ENCODE measurements at places on chromosomes 7 and 10.

GRCh38 chr10:86219271-86219670 is 147.3 kb downstream of the GRID1 start:
- no peak for DNase-seq

DNA sequence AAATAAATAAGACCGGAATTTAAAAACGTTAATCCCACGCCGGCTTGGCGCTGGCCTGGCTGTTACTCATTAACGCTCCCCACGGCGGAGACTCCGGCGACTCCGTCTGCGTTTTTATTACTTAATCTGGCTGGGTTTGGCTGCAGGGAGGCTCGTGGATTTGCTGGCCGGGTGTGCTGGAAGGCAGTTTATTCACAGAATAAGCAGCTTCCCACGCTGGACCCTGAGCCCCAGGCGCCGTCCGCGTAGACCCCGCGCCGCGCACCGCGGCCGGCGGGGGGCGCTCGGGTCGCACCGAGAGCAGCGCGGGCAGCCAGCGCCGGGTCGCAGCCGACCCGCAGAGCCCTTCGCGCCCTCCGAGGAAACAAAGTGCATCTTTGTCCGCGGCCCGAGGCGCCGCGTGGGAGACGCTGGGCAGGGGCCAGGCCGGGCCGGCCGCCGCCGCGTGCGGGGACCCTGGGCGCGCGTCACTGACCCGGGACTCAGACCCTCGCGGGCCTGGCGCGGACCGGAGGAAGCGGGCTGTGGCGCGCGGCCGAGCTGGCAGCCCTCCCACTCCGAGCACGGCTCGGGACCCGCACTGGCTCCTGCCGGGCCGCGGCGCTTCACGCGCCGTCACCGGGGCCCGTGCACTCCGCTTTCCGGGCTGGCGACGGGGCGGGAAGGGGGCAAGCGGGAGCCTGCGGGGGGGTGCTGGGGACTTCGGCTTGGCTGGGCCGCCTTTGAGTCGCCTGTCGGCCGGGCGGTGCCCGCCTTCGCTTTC is 587 bp upstream of the GRK5 start:
- peak; percentile 43 for DNase-seq

DNA sequence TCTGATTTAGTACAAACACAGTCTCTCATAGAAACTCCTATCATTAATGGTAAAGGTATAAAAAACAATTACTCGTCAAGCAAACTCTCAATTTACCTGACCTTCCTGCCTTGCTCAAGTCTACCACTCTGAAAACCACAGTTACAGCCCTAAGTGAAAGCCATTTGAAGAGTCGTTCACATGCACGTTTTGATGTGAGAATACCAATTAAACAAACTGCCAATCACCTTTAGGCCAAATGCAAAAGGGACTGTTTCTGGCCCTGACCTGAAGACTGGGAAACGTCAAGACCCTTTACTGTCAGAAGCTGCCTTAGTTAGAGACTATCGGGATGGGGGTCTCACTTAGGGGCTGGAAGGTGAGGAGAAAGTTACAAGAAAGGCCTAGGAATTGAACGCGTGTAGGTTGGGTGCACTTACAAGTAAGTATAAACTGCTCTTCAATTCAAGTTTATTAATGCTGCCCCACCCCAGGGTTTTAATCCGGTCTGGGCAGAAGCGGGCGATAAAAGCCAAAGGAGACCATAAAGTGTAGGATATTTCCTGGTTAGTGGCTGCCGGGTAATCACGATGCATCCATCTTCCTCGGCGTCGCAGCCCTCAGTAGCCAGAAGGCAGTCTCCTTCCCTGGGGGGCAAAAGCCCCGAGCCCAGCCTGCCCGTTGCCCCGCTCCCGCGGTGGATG is 935 bp downstream of the TM9SF3 start:
- peak; percentile 28 for DNase-seq

- no peak for DNase-seq
Observed at GRCh38 chr7:136033413-136034031, 56.4 kb upstream of the MTPN start.

GRCh38 chr7:140673063-140673773 is 473 bp downstream of the ADCK2 start:
- DNase-seq: peak; percentile 23

DNA sequence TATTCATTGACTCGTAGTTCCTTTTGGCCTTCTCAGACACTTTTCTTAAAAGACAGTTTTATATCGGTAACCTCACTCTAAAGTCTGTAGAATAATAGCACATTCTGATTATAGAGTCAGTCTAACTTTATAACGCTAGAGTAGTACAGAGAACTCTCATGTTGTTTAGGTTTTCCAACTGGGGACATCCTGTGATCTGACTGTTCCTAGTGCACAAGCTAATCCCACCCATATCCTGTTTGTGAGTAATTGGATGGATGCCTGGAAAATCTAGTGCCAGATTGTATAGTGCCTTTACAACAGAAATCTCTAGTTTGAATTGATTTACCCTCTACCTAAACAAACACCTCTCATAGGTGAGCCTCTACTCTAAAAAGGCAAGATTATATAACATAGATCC is 107.4 kb downstream of the ZEB1 start:
- DNase-seq: no peak

DNA sequence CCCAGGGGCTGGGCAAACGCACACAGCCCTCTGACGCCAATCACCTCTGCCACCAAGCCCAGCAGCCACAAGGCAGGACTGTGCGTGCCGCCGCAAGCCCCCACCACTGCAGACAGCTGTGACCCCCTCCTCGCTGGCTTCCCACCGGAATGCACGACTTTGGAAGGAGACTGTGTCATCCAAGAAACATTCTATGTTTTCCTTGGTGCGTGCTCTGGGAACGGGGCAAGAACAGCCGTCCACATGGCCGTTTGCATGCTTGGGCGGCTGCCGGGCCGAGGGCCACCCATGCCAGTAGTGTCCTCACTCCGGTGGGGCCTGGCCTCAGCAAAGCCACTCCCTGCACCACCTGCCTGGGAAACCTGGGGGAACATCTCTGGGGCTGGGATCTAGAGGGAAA is 17.6 kb upstream of the ELN start:
- no peak for DNase-seq

- no peak for DNase-seq
Observed at GRCh38 chr7:111362506-111363054, 199.7 kb downstream of the IMMP2L start.

DNA sequence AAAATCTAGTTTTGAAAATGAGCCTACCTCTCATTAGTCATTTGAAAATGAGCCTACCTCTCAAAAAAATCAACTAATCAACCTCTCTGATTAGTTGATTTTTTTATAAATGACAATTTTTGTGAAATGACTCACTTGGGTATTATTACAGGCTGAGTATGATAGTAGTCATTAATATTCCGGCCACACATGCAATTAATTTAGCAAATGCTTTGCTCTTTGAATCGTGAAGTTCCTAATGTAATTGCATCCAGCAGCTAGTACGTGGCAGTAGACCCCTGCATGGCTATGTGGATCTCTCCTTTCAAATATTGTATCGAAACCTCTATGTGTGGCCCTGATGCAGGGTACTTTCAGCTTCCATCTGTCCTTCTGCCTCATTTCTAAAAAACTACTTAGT is 245.9 kb upstream of the PHYHIPL start:
- DNase-seq: no peak

DNA sequence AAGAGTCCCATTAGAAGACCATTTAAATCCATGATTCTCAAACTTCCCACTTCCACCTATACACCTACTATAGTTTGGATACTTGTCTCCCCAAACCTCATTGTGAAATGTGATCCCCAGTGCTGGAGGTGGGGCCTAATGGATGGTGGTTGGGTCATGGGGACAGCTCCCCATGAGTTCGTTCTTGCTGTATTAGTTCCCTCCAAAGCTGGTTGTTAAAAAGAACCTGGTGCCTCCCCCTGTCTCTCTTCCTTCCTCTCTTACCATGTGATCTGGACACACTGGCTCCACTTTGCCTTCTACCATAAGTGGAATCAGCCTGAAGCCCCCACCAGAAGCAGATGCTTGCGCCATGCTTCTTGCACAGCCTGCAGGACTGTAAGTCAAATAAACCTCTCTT is 53.9 kb downstream of the WIPF3 start:
- no peak for DNase-seq

GRCh38 chr7:44305564-44306507 is 19.6 kb downstream of the CAMK2B start:
- DNase-seq: no peak

DNA sequence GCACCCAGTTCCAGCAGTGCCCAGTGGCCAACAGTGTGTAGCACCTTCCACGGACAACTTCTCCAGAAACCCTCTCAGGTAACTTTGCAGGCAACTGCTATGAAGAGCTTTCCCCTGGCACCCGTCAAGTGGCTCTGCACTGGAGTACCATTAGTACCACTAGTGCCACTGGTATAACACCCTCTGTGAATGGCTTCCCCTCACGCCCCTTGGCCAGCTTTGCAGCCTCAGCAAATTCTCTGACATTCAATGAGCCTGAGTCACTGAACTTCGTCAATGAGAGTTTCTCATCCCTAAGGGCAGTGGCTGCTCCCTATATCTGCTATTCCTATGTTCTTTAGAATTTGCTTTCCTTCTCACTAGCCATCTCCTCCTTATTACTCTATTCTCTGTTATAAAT is 7.6 kb upstream of the HERPUD2 start:
- DNase-seq: no peak

DNA sequence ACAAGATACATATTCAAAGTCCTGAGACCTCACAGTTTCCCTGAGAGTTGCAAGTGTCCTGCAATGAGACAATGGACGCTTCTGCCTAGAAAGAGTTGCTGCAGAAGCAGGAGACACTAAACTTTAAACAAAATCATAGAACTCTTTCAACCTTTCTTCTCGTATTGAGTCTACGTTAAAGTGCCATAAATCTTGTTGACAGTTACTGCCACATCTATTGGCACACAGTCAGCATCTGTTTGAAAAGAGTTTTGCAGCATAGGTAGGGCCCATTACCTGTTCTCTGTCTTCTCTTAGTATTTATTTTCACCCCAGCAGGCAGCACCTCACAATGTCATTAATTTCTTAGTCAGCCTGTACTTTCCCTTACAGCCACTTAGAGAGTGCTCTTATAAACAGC is 335.3 kb upstream of the ETV1 start:
- DNase-seq: no peak

DNA sequence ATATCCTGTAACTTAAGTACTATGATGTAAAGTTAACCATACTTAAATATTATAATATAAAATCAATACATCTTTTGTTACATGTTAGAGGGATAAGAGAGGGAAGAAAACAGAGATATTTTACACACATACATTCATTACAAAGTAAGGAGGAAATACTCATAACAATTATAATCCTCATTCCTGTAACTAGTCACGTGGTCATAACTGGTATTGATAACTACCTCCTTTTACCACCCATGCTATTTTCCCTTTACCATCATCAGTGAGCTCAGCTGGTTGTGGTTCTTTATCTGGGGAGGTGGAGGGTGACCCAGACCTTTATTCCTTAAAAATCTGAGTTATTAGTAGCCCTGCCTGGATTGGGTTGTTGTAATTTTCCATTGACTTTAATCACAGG is 8.3 kb downstream of the GIMAP8 start:
- no peak for DNase-seq

- DNase-seq: no peak
Observed at GRCh38 chr10:26517141-26517867, 79.2 kb downstream of the APBB1IP start.

DNA sequence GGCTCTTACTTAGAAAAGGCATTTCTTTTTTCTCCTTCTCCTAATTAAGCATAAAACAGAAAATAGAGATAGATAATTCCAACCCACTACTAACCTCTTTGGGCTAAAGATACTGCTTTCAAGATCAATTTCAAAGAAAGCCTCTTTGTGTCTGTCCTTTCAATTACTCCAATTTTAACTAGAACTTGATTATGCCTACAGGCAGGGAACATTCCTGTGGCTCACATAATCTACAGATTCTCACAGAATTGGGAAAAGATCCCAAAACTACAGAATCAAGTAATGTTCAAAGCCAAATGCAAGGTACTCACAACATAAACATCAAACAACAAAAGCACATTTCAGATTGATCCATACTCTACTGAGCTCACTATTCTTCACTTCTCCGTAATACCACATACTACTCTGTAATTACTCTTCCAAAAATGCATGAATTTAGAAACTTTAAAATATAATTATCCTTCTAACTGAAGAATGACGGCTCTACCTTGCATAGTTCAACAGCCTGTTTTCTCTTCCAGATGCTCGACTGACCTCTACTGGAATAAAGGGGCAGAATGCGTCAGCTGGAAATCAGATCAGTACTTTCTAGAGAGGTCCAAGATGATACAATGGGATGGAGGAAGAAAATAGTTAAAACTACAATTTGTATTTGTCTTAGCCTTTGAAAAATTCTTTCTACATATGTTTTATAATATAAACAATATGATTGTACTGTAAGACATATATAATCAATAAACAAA is 3.9 kb downstream of the MTERF1 start:
- DNase-seq: no peak

- no peak for DNase-seq
Observed at GRCh38 chr7:5177060-5177459, 13.0 kb upstream of the WIPI2 start.

GRCh38 chr10:327889-328852 is 192.9 kb downstream of the ZMYND11 start:
- DNase-seq: no peak

DNA sequence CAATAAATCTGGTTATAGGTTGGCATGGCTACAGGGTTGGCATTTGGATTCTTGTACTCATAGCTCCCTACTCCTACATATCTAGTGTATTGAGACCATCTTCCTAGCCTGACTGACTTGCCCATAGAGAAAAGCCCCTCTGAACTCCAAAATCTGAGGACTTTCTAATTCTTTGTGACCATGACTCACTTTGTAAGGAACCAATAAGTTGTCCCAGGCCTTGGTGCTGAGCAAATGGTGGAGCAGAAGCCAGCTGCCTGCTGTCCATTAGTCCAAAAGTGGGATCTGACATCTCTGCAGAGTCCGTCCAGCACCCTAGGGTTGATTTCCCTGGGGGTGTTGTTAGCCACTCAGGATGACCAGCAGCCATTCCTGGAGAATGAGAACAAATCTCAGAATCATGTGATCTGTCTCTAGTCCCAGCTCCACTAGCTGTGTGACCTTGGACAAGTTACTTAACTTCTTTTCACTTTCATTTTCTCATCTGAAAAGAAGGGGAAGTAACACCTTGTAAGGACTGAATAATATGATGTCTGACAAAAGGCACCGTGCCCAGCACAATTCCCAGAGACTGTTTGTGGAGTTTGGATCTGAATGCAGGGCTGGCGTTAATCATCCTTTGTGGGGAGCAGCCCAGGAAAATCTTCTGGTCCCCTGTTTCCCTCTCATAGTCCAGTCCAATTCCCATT is 44.1 kb downstream of the MTURN start:
- no peak for DNase-seq

DNA sequence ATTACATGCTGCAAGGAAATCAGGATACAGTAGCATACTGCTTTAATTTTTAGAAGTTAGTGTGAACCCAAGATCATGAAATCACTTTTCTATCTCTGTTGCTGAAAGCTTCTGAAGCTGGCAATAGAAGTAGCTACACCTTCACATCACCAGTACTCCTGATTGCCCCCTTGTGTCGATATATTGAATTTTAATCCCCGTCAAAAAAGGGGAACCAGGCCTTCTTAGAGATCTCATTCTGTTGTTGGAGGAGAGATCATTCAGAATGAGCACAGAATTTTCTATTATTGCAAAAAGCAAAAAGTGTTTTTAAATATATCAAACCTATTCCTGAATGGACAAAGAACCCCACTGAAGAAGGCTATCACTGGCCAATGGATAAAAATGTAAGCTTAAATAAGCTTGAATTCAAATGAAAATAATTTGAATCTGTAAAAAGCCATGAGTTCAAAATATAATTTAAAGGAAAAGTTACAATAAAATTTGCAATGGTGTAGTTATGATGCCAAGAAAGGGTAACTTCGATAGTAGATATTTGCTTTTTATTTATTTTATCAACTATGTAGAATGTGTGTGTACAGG is 39.7 kb upstream of the TEX47 start:
- DNase-seq: no peak

Data from activated naive CD4-positive, alpha-beta T cell (primary cell).